D721Med (cell line): ENCODE measurements at places on chromosomes 1 and 21.
A peak's percentile ranks its signal among the peaks of the same experiment; 100 is the strongest.

- DNase-seq: no peak
Measured at GRCh38 chr1:206971029-206971655, 882 bp upstream of the FCAMR start.

DNA sequence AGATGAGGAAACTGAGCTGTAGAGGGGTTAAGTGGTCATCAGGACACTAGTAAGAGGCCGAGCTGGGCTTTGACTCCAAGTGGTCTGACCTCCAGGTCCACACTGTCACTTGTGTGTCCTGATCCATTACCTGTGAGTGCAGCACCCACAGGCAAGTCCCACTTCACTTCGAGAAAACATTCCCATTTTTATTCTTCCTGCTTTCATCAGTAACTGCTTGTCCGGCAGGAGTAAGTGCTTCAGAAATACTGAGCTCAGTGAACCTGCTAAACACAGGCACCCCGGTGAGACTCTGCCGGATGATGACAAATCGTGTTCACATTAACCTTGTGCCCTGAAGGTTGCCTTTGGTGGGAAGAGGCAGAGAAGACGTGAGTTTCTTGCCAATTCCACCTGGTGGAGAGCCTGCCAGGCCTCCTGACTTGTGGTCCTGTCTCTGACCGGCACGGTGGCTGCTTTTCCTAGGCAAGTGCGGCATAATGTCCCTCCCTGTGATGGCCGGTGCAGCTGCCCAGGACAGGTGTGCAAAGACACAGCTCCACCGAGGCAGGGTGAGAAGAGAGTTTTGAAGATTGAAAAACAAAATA lies 29.4 kb downstream of the ZBTB18 start:
- no peak for DNase-seq

GRCh38 chr1:229412056-229412455 lies 21.8 kb downstream of the ACTA1 start:
- no peak for DNase-seq

DNA sequence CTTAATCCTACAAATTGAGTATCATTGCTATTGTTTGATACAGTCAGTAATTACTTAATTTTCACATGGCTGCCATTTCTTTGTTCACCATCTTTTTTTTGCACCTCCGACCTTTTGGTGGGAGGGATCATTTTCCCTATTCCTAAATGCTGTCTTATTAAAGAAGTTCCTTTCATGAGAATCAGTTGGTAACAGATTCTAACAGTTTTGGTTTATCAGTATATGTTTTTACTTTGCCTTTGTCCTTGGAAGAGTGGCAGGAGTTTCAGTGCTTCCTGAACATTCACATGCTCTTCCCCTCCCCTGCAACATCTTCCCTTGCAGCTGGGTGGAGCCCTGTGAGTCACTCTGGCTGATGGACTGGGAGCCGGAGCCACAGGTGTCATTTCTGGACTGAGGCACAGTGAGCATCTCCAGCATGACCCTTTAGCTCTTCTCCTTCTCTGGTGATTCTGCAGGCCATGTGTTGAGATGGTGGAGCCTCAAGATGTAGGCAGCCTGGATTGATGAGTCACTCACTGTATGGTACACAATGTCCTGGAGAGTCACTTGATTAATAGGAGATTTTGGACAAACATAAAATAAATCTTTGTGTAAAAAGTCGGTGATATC lies 217.7 kb downstream of the URB2 start:
- no peak for DNase-seq

GRCh38 chr1:77498918-77499317 lies 183.5 kb downstream of the ZZZ3 start:
- no peak for DNase-seq

DNA sequence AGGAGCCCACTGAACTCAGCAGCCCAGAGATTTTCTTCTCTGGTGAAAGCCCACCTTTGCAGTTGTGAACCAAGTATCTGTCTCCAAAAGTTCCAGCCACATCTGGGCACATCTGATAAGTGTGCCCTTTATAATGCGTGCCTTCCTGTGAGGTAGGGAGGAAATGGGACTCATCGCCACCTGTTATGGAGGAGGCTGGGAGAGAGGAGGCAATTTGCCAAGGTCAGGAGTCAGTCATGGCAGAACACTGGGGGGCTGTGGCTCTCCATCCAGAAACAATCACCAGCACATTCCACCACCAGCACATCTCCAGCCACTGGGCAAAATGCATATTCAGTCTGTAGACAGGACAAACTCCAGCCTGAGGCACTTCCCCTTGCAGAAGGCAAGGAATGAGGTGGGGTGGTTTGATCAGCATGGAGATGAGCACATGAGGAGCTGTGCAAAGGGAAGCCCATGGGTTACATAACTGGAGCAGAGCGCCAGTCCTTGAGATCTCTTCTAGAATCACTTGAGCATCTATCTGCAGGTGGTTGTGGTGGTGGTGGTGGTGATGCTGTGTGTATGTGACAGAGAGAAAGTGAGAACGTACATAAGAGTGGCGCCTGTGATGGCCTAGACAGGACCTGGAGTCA lies 15.0 kb upstream of the LEMD1 start:
- DNase-seq: no peak

DNA sequence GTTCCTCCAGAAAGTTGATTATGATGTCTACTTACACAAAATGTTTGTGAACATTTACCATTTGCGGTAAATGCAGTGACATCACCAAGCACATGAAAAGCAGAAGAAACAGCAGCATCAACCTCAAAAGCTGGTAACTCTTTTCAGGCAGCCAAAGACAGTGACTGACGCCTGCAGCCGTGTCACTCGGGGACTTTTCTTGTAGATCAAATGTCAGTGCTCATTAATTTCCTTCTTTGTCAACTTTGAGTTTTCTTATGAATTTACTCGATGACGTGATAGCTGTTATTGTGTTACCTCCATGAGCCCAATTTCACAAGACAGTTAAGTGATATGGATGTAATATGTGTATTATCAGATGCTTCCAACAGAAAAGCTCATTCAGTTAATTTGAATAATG lies 92.5 kb downstream of the RIPK4 start:
- no peak for DNase-seq

DNA sequence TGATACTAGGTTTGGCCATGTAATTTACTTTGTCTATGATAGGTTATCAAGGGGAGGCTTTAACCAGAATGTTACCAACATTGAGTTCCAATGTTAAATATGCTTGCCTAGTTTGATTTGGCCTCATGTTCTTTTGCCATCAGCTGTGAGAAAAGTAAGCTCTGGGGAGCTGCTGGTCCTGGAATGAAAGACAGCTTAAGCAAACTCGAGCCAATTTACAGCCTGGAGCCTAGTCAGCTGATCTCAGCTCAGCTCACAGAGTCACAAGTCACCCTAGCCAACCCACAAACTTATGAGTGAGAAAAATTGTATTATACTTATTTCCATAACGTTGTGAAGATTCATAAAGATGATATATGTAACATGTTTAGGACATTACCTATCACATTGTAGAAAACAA lies 426.7 kb downstream of the RWDD3 start:
- DNase-seq: no peak

DNA sequence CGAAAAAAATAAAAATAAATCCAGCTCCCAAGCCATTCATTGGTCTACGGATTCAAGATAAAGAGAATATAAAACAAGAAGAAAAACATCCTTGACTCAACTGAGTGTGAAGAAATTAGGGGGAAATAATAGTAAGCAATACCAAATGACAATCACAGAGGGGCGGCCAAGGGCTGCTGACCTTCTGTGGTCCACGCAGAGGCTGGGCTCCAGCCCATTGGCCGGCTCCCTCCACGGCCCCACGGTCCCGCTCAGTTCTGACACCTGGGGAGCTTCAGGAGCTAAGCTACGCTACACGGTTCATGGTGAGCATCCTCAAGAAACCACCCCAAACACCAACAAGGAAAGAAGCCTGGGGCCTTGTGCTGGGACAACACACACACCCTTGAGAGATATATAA lies 400 bp upstream of the KRTAP10-12 start:
- DNase-seq: no peak

GRCh38 chr1:57772580-57773195 lies 348.8 kb upstream of the DAB1 start:
- no peak for DNase-seq

DNA sequence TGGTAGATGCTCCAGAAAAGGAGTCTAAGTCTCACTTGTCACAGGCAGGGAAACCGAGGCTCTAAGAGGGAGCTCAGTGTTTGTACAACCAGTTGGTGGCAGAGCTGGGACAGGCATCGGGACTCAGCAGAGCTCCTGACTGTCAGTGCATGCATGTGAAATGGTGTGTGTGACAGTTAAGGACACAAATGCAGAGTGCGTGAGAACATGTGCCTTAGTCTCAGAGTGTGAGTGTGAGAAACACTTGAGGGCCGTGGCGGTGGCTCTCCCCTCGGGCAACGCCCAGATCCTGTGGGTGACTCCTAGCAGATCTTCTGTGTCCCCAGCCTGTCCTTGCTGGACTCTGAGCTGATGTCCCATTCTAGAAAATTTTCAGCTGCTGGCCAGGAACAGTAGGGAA lies 362.6 kb downstream of the MATN1 start:
- no peak for DNase-seq

GRCh38 chr1:110857964-110858948 lies 14.7 kb upstream of the CD53 start:
- no peak for DNase-seq

GRCh38 chr1:119784191-119784781 lies 15.6 kb upstream of the HMGCS2 start:
- no peak for DNase-seq

DNA sequence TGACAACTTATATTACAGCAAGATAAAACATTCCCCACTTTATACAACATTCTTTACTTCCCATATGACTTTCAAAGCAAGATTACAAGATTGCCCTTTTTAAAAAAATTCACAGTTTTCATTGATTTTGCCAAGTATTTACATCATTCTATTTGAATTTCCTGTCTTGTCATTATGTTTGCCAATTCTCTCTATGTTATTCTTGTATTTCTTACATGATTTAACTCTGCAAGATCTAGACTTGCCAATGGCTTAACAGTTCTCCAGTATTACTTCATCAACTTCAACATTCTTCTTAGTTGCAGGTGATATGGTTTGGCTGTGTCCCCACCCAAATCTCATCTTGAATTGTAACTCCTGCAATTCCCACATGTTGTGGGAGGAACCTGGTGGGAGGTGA lies 31.6 kb downstream of the FMO4 start:
- DNase-seq: no peak

DNA sequence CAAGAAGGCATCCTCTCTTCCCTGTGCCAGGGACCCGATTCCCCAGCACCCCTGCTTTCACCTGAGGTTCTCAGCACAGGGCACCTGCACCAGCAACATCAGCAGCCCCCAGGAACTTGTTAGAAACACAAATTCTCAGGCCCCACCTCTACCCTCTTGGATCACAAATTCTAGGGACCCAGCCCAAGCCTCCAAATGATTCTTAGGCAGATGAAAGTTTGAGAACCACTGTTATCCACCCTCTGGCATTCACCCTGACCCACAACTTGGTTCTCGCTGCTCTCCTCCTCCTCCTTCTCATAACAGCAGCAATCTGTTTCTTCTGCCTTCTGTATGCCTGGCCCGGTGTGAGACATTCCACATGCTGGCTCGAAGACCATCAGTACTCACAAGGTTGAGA lies 60.3 kb upstream of the HIVEP3 start:
- DNase-seq: no peak

- peak; percentile 70 for DNase-seq
Measured at GRCh38 chr1:983798-984475, 2.0 kb upstream of the PERM1 start.

- no peak for DNase-seq
Measured at GRCh38 chr1:42739753-42740700, at the start of gene CLDN19. TSS of gene CLDN19 (minus strand) at chr1:42740236. CDS start at chr1:42740063, 173 bp downstream.

GRCh38 chr1:219066631-219067349 lies 106.9 kb upstream of the LYPLAL1 start:
- DNase-seq: no peak

GRCh38 chr21:14857529-14857928 lies 207.3 kb downstream of the NRIP1 start:
- no peak for DNase-seq

DNA sequence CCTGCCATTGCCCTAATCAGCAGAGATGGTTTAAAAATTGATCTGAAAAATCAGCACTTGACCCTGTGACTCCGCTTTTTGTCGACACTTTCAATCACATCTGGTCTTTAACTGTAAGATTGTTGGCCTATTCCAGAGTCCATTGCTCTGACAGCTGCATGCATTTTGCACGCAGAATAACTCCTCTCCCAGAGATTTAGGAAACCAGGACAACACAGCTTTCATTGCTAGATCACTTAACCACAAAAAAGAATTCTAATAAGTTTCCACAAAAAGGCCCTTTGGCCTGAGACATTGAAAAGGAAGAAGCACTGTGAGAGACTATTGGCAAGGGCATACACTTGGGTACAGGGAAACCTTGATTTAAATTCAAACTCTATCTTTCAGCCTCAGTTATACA lies 373.1 kb downstream of the TGFB2 start:
- DNase-seq: no peak

DNA sequence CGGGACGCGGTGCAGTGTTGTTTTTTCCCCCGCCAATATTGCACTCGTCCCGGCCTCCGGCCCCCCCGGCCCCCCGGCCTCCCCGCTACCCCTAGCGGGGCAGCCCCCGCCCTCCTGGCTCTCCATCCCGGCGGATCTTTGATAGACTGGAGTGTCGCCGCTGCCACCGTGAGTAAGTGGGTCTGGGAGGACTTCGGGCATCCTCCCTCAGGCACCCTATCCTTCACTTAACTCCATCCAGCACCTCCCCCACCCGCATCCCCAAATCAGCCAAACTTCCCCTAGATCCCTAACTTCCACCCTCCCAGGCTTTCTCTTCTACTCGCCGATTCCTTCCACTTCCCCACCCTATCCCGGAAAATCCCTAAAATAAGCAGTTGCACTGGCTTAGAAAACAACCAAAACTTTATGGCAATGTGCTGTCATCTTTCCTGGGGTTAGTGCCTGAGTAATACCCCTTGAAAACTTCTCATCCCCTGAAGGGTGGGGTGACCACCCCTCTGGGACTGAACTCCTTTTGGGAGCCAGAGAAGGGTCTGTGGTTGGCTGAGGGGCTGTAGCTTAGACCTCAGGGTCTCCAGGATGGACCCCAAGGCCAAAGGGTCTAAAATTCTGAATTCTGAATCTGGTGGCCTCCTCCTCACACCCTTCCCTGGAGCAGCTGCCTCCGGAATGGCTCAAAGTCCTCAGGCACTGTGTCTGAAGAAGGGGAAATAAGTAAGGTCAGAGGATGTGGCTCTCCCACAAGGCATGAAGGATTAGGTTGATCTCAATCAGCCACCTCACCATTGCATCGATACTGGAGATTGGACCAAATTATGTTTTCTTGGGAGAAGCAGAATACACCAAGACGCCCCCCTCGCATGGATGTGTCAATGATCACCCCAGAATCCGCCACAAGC lies 12.2 kb downstream of the THBS3 start:
- DNase-seq: no peak

GRCh38 chr1:38489844-38490270 lies 369.7 kb downstream of the RRAGC start:
- DNase-seq: peak; percentile 40
